ENCODE measurements at places on chromosomes 6 and 20.

DNA sequence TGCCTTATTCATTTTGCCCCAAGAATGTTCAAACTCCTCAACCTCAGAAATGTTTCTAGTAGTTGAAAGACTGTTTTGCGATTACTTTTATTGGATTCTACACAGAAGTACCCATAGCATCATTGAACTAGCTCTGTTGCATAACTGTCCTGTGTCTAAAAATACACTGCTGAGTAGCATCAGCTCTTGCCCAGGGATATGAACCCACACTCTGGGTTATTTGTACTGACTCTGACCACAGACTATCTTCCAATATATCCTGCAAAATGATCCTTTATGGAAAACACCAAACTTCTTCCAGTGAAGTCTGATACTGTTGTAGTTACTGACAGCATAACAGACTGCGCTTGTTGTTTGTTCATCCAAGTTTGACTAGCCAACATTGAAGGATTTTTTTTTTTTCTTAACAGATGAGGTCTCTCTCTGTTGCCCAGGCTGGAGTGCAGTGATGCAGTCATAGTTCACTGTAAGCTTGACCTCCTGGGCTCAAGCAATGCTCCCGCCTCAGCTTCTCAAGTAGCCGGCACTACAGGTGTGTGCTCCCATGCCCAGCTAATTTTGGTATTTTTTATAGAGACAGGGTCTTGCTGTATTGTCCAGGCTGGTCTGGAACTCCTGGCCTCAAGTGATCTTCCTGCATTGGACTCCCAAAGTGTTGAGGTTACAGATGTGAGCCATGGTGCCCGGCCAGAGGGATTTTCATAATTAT, 49.9 kb downstream of the TULP4 start:
- no peak for DNase-seq

GRCh38 chr6:34232901-34233300, 3.8 kb upstream of the HMGA1 start:
- DNase-seq, result no peak

- no peak for DNase-seq
These were observed 8.3 kb downstream of the VSTM2L start for GRCh38 chr20:37911261-37911660.

DNA sequence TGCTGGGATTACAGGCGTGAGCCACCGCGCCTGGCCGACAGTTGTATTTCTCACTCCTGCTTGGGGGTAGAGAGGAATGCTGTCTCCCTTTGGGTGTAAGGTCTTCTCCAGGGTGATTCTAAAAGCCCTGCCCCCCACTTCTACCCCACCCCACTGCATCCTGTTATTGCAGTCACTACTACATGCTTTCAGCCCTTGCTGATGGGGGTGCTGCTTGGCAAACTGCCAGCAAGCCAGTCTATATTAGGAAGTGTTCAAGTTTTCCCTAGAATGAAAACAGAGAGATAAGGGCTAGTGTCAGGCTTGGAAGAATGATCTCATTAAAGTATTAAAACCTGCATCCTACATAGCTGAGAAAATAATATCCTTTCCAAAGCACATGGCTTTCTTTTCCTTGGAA, 31.3 kb downstream of the TTI1 start:
- no peak for DNase-seq

DNA sequence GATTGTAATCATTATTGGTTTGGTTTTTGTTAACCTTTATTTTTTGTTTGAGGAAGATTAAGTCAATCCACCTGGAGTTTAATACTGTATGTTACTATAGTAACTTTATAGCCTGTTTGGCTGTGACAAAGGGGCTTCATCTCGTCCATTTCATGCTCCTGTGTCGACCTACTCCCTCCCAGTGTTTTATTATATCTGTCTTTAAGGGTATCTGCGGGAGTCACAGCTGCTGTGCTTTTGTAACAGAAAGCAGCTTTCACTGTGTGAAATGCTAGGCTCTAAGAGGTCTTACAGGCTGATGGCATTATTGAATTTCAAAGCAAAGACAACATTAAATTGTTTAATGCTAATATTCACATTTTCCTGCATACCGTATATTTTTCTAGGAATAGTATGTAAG, 698.0 kb upstream of the POU3F2 start:
- no peak for DNase-seq

GRCh38 chr6:80698459-80698858, 592.0 kb downstream of the BCKDHB start:
- DNase-seq, result no peak

DNA sequence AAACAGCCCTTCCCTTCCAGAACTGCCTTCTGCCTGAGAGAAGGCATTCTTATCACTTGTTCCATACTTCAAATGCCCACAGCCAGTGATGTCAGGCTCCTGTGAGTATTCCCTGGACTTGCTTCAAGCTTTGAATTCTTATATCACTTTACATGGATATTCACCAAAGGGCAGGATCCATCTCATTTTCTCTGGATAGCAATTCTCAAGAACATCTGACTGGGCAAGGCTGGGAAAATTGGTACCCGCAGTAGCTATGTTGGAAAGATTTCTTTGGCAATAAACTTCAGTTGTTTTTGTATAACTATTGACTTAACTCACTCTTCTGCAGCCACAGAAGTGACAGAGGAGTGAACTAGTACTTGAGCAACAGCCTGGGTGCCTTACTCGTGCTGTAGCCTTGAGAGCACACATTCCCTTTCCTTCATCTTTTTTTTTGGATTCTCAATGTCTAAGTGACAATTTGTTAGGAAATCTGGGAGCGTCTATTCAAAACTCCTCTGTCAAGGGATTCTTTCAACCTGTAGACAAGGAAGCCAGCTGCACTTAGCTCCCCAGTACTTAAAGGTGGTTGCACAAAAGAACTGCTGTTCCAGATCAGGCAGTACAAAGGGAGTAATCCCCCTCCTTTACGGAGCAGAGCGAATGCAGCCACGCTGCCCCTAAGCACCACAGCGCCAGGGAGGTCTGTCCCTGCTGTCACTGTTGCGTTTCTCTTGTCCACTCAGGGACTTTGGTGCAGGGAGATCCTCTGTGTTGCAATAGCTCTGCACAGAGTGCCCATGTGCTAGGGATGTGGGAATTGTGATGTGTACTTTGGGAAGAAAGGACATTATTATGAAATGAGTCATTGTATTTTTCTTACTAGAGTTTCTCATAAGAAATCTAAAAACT, 69.6 kb downstream of the JAG1 start:
- DNase-seq, result peak; percentile 65

GRCh38 chr6:158653577-158654354, 3.9 kb downstream of the SYTL3 start:
- no peak for DNase-seq

- DNase-seq, result no peak
These were observed 5.0 kb downstream of the FGD2 start for GRCh38 chr6:37010402-37010892.

GRCh38 chr6:147765541-147765940, 257.1 kb downstream of the SAMD5 start:
- no peak for DNase-seq

GRCh38 chr20:4635342-4635741, 86.4 kb upstream of the PRND start:
- DNase-seq, result no peak

DNA sequence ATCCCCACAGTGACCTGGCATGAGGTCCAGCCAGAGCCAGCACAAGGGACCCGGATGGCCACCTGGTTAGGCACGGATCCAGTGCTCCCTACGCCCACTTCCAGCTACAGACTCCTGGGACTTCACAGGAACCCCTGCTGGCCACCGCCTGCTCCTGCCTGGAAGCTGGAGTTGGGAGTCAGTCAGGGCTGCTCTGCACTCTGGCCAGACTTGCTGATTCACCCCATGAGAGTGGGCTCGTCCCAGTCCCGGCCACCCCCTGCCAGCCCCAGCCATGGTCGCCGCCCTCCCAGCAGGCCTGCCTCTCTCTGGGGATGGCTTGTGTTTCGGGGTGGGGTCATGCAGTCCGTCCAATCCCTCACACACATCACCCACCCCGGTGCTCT, 125.8 kb downstream of the DLL1 start:
- DNase-seq, result no peak

- peak; percentile 43 for DNase-seq
These were observed 49.1 kb upstream of the PLCB1 start for GRCh38 chr20:8082989-8083388.

DNA sequence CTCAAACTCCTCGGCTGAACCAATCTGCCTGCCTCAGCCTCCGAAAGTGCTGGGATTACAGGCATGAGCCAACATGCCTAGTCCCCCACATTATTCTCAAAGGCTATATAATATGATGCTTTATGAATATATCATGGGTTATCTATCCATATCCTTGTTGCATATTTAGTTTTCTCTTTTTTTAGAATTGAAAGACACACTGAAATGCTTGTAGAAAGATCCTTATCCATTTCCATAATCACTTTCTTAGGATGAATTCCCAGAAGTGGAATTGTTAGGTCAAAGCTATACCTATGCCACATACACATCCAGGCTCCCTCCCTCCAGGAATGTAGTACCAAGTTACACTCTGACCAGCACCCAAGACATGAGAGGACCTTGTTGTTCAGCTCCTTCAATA, 2.5 kb upstream of the ARFGEF3 start:
- DNase-seq, result no peak

- DNase-seq, result no peak
These were observed 80.9 kb upstream of the SUPT3H start for GRCh38 chr6:45458672-45459071.

GRCh38 chr6:122072014-122072647, 327.3 kb upstream of the HSF2 start:
- DNase-seq, result no peak

DNA sequence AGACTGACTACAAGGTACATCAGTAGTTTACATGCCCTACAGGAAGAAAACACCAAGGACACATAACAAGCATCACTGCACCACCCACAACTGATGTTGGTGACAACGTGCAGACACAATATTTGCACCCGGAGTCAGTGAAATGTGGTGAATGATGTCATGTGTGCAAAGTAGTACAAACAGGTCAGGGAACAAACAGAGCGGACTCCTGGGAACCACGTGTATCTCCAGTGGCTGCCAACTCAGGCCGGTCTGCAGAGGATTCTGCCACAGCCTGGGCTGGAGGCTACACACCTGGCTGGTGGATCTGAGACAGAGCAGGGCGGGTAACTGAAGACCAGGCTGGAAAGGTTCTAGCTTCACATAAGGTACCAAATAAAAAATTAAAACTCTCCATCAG, 28.2 kb upstream of the RPS6KA2 start:
- DNase-seq, result no peak

GRCh38 chr6:8589941-8590729, 154.8 kb upstream of the SLC35B3 start:
- DNase-seq, result no peak

DNA sequence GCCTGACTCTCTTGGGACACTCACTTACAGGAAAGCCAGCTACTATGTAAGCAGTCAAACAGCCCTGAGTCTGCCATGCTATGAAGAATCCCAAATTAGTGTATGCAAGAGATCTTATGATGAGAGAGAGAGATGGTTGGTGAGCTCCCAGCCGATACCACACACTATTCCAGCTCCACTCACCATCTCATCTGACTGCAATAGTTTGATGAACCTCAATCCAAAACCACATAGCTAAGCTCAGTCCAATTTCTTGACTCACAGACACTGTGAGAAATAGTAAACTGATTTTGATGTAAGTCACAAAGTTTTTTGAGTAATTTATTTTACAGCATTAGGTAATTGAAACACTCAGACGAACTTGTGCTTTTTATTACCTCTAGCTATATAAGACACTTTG, 441.4 kb downstream of the COL12A1 start:
- DNase-seq, result no peak

DNA sequence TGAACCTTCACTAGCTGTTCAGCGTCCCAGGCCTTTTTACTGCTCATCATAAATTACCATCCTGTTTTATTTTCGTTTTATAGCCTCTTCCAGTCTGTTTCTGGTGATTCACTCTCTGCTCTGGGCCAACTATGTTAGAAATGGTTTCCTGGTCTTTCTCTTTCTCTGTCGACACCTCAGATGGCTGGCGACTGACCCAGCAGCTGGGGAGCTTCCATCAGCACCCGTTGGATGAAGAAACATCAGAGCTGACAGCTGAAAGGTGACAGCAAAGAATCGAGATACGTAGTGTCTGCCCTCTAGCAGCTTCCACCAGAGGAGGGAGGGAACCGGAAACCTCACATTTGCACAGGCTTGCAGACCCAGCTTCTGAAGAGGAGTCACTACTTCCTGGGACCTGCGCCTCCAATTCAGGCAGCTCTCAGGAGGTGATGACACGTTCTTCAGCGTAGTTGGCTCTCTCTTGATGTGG, 82.9 kb upstream of the MLN start:
- DNase-seq, result no peak

DNA sequence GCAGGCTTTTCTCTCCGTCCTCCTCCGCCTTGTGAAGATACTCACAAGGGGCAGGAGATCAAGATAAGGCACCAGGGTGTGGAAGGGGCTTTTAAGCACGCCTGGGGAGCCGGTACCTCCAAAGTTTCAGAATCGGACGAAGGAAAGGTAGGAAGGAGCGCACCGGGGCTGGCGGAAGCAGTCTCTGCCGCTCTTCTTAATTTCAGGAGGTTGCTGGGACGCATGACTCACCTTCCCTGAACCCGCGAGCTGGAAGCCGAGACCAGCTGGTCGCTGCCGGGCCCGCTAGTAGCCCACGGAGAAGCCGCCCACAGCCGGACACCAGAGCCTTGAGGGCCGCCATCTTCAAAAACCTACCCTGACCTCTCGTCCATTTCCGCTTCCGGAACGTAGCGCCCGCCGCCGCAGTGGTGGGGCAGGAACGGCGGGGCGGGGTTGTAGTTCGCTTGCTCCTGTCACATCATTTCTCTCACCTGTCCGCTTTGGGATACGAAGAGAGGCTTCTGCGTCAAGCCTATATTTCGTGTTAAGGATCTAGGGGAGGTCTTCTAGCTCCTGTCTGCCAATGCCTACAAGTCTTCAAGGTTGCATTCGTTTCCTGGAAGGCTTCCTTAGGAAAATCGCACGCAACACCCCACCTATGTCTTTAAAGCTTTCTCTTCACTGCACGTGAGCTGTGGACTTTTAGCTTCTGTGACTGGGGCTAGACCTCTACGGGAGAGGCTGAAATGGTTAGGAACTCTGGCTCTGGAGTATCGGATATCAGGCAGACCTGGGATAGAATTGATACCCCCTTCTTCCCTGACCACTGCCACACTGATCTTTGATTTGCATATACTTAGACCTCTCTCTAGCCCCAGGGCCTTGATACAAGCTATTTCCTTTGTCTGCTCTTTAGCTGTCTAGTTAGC, at the start of gene MRPS18A:
TSS of gene MRPS18A (minus strand) at position 355 of the 911 bp plus-strand sequence. CDS start at position 343, 12 bp downstream.
- peak; percentile 28 for DNase-seq

GRCh38 chr6:131054392-131055250, 8.4 kb downstream of the EPB41L2 start:
- DNase-seq, result no peak

DNA sequence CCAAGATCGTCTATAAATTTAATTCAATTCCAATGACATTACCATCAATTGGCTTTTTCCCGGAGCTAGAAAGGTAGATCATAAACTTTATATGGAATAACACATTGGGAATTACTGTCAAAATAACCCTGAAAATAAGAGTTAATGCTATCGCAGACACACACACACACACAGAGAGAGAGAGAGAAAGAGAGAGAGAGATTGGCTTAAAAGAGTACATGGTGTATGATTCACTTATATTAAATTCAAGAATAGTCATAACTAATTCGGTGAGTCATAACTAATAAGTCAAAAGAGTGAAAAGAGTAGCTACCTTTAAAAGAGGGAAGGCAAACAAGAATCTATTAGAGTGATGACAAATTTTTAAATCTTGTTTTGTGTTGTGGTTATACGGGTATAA, 425.5 kb downstream of the TBC1D32 start:
- no peak for DNase-seq

- DNase-seq, result no peak
These were observed 179.3 kb upstream of the DTNBP1 start for GRCh38 chr6:15841937-15842726.

Measured in fibroblast of the conjunctiva (primary cell).